ENCODE measurements at places on chromosomes 1 and 21.

DNA sequence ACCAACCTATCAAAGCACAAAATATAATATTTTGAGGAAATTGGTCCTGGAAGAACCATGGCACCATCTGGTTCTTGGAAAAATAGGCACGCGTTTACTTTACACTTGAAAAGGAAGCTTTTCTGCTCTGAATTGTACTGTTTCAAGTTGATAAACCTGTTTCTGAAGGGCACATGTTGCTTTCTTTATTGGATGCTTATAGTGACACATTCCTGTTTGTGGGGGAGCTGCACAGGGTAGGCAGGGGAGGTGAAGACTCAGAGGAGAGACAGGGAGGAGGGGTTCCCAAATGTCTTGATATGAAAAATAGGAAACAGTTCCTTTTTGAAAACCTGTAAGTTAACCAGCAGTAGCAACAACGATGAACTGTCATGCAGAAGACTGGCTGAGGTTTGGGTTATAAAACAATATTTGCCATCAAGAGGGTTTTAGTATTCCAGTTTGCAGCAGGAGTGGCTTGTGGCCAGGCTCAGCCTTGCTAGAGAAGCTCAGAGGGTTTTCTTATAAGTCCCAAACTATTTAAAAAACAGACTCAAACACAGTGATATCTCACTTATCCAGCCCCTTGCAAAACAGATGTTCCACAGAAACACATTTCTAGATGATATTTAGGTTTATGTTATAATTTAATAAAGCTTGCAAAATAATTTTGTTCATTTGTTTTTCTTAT is 127.0 kb upstream of the MROH9 start:
- DNase-seq: no peak

DNA sequence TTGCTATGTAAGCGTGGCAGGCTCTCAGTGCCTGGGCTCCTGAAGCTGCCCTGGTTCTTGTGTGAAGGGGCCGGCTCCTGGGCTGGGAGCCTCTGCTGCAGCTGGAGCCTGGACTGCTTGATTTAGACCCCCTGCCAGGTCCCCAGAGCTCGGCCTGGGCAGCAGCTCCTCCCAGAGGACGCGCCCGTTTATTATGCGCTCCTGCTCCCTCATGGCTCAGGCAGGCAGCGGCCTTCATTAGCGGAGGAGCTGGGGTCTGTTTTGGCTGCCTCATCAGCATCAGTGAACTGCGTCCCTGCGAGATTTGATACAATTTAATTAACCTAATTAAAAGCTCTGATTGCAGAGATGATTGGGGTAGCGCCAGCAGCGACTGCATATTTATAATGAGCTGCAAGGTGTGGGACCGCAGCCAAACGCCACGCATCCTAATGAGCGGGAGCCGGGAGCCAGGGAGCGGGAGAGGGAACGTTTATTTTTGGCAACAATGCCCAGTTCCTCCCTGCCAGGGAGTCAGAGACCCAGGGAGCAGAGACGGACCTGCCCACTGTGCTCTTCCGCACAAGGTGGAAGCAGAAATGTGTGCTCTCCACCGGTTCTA is 16.6 kb downstream of the UTP11 start:
- no peak for DNase-seq

DNA sequence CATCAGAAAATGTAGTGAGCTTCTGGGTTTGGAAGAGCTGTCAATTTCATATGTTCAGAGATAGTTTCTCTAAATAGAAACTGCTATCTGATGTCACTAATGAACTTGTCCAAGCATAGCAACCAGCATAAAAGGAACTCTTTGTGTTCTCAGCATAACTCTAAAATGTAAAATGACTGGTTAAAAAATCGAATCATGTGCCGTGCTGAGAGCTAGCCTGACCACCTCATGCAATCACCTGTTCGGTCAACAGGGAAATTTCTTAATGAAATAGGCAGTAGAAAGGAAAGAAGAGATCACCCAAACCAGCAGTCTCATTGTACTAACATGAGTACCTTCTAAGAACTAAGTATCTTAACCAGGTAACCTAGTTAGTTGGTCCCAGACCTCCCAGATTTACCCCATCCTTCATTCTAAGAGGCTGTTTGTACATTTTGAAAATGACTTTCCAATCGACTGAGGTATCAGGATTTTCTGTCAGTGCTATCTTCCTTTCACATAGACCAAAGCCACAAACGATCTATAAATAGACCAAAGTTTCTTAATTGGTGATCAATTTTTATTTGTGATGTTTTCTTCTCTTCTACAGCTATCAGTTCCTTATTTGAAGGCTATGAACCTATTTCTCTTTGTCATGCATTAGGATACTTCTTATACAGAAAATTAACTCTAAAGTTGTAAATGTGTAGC is 147.3 kb downstream of the TLR5 start:
- no peak for DNase-seq

DNA sequence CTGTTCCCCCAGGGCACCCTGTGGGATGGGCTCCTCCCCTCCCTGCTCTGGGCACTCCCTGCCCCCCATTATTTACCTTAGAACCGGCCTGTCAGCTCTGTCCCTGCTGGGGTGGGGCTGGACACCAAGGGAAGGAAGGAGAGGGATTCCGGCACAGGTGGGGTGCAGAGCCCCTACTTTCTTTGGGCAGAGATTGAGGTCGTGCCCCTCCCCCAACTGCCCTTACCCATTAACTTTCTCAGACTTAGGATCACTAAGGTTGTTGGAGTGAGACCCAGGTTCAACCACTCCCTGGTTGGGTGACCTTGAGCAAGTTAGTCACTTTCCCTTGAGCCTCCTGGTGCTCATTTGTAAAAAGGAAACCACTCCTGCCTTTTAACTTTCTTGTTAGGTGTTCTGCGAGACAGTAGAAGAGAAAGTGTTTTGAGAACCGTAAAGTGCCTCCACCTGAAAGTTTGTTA is 57.0 kb upstream of the SYNC start:
- DNase-seq: no peak

DNA sequence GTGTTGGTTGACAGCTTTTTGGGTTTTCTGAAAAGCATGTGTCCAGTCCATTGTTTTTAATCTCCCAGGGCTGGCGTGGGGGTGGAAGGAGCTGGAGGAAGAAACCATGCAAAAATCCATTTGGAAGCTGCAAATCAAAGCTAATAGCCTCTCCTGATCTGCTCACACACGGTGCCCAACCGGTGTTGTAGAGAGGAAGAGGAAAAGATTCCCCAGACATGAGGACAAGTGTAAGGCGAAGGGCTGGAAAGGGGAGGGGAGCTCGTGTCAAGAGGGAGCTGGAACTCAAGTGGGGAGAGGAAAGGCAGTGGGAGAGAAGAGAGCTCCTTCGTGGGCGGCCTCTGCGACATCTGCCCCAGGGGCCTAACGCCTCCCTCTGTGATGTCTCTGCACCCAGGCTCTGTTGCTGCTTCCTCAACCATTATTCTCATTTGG is 112.3 kb upstream of the IRF2BP2 start:
- DNase-seq: no peak

DNA sequence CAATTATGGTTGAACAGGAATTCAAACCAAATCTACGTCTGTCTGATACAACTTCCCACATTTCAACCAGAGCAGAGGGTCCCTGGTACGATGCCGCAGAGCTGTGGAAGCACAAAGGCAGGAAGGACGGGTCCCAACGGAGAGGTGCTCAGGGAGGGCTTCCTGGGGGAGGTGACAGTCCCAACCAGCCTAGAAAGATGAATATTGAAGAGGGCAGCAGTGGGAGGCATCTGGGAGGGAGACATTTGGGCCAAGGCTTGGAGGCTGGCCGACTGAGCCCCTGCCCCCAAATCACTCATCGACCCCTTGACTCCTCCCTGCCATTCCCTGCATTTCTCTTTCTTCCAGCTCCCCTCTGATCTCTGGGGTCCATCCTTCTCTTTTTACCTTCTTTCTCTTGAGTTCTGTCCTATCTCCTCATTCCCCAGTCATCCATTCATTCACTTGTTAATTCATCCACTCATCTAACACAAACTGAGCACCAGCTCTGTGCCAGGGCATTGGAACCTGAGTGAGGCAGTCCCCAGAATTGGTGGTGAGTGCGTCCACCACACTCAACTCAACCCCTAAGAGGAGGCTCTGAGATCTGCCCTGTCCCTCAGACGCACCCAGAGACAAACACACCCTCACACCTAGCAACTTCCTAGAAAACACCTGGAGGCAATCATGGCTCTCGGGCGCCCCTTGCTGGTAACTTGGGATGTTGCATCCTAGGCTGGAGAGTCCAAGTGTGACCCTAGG is 13.2 kb upstream of the CELA3B start:
- DNase-seq: peak; percentile 88

DNA sequence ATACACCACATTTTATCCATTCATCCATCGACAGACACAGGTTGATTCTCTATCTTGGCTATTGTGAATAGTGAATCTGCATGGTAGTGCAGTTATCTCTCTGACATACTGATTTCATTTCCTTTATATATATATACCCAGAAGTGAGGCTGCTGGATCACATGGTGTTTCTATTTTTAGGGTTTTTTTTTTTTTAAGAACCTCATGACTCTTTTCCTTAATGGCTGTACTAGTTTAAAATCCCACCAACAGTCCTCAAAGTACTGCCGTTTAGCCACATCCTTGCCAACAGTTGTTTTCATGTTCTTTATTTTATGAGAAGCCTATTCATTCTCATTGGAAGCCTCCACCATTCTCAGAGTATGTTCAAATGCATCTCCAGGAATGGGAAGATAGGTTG is 258.7 kb upstream of the SNX7 start:
- DNase-seq: no peak

- no peak for DNase-seq
These were observed 935 bp upstream of the COG2 start for GRCh38 chr1:230641346-230641745.

- DNase-seq: no peak
These were observed 253.0 kb downstream of the GPR52 start for GRCh38 chr1:174700775-174701174.

- DNase-seq: no peak
These were observed 167.6 kb downstream of the BRINP2 start for GRCh38 chr1:177338376-177338775.

DNA sequence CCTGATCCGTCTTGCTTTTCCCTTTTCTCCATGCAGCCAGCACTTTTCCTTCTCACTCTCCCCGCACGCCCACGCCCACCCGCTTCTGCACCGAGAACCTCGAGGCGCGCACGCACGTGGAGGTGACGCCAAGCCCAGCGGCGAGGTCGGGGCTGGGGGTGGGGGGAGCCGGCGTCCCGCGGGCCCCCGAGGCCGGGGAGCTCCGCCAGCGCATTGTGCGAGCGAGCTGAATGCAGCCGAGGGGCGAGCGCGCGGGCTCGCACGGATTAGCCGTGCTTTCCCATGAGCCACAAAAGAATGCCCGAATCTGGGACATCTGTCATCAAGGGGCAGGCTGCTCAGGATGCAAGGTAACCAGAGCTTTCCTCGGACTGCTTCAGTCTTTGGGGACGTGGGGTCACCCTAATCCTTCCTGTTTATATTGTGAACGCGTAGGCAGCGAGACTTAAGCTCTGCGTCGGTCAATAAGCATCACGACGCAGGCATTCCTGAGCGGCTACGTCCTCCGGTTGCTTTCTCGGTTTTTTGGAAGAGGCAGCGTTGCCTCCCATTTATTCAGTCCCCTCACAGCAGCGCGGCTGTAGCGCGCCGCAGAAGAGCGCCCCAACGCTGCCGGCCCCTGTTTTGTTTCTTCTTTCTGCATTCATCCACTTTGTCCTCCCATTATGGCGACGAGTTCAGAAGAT is 67.3 kb upstream of the AKT3 start:
- DNase-seq: peak; percentile 5

- DNase-seq: no peak
These were observed 177.3 kb upstream of the CAMK1G start for GRCh38 chr1:209406168-209406567.

GRCh38 chr1:108732398-108732797 is 14.1 kb upstream of the STXBP3 start:
- no peak for DNase-seq

GRCh38 chr1:28508435-28508754 is 2.6 kb downstream of the RCC1 start:
- DNase-seq: peak; percentile 50

- DNase-seq: no peak
These were observed 3.4 kb downstream of the GDAP2 start for GRCh38 chr1:117925981-117926380.

DNA sequence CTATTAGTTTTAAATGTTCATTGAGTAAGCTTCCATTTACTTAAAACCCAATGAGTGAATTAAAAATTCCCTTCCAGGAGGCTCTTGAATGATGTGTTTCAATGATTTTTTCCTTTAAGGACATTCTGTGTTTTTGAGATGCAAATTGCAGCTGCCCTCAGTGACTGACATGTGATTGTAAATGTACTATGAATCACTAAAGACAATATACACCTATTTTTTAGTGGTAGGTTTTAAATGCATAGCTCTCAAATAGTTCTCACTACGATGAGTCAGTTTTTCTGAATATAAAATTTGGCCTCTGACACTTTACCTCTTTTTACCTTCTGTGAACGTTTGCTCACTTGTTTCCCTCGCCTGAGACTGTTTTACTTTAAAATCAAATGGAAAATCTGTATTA is 204.7 kb downstream of the BARHL2 start:
- no peak for DNase-seq

DNA sequence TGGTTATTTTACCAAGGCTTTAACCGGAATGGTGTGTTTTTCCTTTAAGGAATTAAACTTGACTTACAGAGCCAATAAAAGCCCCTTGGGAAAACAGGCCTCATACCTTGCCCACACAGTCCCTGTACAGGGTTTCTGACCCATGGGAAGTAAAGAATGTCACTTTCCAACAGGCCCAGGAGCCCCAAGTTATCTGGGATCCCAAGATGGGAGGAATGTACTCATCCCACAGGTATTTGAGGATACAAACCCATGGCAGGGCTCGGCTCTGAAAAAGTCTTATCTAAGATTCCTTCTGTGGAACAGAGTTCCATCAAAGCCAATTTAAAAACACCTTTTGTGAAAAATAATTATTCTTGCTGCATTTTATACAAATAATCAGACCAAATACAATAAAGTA is 15.3 kb upstream of the COX20 start:
- no peak for DNase-seq

GRCh38 chr21:43913928-43914327 is 48.9 kb downstream of the AGPAT3 start:
- no peak for DNase-seq

GRCh38 chr1:153494976-153495535 is 34.6 kb upstream of the S100A7 start:
- peak; percentile 86 for DNase-seq
